ENCODE measurements at places on chromosomes 1 and 21.

DNA sequence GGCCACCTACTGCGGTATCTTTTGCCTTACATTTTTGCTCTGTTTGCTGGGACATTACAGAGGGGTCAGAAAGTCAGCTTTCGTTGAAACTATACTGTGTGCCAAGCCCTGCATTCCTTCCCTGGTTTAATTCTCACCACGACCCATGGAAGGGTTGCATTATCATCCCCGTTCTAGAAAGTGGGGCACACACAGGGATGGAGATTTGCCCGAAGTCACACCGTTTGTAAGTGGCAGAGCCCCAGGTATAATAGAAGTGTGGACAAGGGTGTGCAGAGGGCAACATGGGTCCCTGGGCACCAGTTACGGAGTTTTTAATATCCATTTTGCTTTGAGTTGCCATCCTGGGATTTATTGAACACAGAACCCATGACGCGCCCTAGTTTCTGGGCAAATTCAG lies 11.8 kb downstream of the DMRTB1 start:
- no peak for DNase-seq

- no peak for DNase-seq
Measured at GRCh38 chr1:36784147-36784859, 250.0 kb downstream of the GRIK3 start.

DNA sequence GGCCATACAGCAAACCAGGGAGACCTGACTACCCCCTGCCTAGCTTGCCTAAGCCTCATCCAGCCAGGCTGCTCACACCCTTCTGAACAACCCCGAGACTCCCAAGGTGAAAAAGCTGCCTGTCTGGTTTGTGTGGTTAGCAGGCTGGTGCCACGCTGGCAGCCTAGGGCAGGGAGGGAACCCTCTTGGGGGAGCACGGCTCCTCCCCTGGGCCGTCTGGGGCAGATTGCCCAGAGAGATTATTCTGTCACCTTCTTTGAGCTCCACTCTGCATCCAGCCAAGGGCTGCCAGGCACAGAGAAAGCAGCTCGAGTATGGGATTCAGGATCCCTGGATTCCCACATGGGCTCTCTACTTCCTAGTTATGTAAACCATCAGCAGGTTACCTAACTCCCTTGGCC lies 27.5 kb upstream of the TCEA3 start:
- DNase-seq, result no peak

DNA sequence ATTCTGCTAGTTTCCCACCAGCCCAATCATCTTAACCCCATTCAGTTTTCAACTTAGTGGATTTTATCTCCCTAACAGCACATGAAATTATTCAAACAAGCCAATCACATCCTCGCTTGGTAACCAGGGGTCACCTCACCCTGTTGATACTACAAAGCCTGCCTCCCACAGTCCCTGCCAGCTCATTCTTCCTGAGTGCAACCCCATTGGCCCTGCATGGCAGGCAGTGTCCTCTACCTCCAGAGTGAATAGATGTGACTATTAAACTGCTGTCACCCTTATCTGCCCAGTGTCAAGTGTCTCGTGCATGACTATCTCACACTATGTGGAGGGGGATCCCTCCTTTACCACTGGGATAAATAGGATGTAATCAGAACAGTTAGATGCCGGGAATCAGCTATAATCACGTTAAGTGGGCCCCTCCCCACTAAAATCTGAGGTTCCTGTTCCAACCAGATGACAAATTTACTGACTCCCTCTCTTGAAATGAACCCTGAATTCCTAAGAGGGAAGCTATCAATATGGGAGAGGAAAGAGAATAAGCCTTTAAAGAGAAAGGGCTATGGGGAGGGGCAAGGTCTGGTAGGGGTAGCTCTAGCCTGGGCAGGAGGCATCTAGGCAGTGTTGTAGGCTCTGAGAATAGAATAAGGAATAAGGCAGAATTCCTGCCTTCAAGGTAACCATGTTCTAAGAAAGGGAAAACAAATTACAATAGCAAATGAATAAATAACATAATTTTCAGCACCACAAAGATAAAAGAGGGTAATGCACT lies 155.9 kb downstream of the SLC30A10 start:
- DNase-seq, result no peak

DNA sequence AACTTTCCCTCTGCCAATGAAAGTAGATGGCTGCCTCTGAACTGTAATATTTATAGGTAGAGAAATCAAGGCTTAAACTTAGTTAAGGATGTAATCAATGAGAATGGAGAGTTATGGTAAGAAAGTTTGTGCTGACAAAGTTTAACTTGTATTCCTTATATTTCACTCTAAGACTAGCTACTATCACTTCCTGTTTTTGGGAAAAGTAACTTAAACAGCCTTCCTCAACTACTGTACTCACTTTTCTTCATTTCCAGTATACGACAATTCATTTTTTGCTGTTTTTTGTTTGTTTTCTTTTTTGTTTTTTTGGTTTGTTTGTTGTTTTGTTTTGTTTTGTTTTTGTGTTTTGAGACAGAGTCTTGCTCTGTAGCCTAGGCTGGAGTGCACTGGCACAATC lies 3.7 kb downstream of the RGS18 start:
- peak; percentile 68 for DNase-seq

DNA sequence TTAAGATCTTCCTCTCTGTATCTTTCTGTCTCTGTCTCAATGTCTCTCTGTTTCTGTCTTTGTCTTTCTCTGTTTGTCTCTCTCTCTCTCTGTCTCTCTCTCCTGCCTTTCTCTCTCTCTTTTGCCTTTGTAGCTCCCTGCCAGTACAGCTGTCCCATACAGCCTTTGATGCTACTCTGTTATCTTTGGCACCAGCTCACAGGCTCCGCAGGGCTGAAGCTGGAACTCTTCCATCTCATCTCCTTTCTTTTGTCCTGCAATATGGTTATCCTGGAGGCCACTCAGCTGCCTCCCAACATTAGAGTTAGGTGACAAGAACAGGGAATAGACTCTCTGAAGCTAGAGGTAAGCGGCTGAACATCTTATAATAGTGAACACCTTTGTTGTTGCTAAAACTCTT lies 354.3 kb upstream of the NEGR1 start:
- no peak for DNase-seq

DNA sequence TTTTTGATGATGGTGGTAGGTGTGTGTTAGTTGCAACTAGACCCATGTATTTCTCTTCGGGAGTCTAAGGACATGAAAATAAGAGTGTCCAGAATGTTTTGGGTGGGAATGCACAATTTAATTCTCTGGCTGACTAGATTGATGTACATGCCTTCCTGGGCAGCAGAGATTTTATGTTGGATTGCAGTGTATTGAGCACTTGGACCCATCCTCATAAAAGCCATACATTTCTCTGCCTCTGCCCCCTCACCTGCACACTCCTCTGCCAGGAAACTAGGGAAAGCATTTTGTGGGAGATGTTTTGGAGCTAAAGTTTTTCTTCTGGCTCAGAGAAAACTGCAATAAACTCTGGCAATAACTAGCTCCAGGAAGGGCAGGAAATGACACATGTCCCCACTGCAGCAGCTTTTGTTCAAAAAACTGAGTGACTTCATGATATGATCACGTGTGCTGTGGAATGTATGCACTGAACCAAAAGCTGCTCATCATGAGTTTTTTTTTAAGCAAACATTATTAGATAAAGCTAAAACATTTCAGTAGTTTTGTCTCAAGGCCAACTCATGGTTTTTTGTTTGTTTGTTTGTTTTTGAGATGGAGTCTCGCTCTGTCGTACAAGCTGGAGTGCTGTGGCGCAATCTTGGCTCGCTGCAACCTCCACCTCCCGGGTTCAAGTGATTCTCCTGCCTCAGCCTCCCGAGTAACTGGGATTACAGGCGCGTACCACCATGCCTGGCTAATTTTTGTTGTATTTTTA lies 17.6 kb downstream of the RIT1 start:
- DNase-seq, result peak; percentile 83

GRCh38 chr1:9871021-9871420 lies 39.0 kb downstream of the CTNNBIP1 start:
- DNase-seq, result no peak

DNA sequence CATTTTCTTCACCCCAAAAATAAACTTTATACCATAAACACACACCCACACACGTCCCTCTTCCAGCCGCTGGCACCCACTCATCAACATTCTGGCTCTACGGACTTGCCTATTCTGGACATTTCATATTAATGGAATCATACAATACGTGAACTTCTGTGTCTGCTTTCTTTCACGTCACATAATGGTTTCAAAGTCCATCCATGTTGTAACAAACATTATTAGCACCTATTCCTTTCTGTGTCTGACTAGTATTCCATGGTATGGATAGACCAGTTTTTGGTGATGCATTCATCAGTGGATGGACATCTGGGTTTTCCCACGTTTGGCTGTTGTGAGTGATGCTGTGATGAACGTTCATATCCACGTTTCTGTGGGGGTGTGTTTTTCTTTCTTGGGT lies 323.2 kb downstream of the KIF26B start:
- DNase-seq, result no peak

DNA sequence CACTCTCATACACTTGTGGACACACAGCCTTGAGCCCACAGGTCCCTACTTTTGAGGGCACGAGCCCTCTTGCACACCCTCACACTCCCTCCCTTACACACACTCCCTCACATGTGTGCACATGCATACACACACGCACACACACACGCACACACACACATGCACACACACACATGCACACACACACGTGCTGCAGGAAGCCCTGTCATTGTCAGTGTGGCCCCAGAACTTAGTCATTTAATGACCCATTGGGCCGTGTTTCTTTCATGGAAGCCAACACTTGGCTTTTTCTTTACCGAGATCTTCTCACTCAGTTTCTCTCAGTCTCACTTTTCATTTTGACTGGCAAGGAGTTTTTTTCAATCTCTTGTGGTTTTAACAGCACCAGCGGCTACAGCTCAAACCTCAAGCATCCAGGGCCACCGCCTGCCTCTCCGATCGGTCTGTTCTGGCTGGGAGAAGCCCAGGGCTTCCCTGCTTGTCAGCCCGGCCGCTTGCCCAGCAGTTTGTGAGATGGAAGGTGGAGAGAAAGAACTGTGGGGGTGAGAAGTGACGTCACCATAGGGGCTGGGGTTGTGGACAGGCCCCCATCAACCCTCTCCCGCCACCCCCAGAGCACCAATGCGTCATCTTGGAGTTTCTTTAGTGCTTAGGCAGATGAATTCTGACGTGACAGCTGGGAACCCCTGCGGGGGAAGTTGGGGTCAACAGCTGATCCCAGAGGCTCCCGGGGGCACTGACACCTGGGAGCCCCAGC lies 15.8 kb upstream of the TNFRSF8 start:
- no peak for DNase-seq

GRCh38 chr1:50710099-50710498 lies 250.0 kb downstream of the FAF1 start:
- no peak for DNase-seq

GRCh38 chr1:112565800-112566199 lies 53.1 kb downstream of the ST7L start:
- DNase-seq, result no peak

DNA sequence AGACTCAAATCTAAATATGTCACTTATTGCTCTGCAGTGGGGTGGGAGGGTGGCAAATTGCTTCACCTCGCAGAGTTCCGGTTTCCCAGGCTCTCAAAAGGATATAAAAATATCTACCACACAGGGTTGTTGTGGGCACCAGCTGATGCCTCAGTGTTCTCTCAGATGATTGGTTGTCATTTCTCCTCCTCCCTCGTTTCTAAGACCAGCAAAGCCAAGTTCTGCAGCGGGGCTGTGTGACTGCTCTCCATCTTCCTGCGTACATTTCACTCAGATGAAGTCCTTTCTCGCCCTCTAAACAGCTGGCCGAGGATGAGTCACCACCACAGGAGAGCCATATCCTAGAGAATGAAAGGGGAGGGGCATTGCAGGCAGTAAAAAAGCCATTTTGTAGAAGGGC lies 35.0 kb upstream of the VWA5B1 start:
- DNase-seq, result no peak

- DNase-seq, result peak; percentile 51
Measured at GRCh38 chr1:31587720-31588423, 11.6 kb downstream of the TINAGL1 start.

DNA sequence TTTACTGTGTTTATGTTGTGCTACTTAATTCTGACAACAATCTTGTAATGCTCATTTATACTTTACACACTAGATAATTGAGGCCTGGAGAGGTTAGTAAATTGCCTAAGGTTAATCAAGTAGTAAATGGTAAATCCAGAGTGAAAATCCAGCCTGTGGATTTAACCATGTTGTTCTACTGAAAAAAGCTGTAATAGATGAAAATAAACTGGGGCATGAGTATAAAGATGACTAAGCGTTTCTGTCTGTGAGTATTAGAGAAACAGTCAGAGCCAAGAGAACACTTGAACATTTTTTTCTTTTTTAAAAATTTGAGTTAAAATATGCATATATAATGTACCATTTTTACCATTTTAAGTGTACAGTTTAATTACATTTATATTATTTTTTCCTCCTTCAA lies 47.9 kb upstream of the LEPR start:
- no peak for DNase-seq

DNA sequence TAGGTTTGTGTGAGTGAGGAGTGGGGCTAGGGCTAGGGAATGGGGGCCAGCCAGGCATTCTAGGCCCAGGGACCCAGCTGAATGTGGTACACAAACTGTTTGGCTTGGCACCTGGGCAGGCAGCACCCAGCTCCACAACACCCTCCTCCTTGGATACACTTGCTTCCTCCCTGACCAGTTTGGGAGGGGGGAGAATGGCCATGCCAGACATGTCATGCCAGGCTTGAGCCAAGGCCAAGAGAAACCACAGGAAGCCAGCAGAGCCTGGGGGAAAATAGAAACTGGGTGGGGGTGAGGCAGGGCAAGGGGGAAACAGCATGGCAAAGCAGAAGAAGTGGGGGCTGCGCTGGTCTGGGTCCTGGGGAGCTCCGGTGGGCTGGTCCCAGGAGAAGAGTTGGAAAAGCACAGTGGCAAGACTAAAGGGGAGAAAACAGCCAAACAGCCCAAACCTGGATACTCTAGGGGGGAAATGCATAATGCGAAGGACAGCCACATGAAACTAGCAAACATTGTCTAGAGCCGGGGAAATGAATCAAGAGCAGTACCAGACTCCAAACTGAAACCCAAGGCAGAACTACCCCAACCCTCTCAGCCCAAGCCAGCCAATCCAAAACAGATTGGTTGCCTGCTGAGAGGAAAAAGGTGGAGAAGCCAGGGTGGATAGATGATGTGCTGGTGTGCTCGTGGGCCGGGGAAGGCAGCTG lies 47.9 kb downstream of the LGR6 start:
- DNase-seq, result no peak

GRCh38 chr1:181169281-181169865 lies 80.9 kb downstream of the IER5 start:
- no peak for DNase-seq

GRCh38 chr1:109630898-109631512 lies 11.4 kb downstream of the AMPD2 start:
- DNase-seq, result no peak

- peak; percentile 39 for DNase-seq
Measured at GRCh38 chr1:44924835-44925464, 61.4 kb downstream of the EIF2B3 start.

DNA sequence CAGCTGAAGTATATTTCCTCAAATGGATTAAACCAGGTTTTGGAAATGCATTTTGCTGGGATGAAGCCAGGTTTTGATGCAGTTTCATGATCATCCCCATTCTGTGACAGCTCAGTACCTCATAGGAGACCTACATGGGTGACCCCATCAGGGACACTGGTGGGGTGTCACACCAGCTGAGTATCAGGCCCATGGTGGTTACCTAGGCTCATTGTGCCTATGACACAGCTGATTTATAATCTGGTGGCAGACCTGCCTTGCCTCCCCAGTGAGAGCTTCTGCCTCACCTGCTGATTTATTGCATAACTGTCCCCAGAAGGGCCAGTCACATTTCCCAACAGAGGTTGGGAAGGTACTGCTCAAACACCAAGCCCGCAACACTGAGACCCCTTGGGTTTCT lies 3.8 kb downstream of the NCF2 start:
- no peak for DNase-seq

GRCh38 chr1:33397125-33397506 lies 33.8 kb downstream of the PHC2 start:
- no peak for DNase-seq

GRCh38 chr21:27429710-27430341 lies 462.9 kb upstream of the ADAMTS5 start:
- no peak for DNase-seq
